ENCODE measurements at places on chromosomes 16 and 17.

- DNase-seq, result peak; percentile 74
Measured at GRCh38 chr16:8867216-8867931, 1.4 kb downstream of the CARHSP1 start.

GRCh38 chr17:39600997-39601597 is 6.6 kb downstream of the NEUROD2 start:
- no peak for DNase-seq

GRCh38 chr16:54928016-54928356 is 2.7 kb upstream of the IRX5 start:
- no peak for DNase-seq

DNA sequence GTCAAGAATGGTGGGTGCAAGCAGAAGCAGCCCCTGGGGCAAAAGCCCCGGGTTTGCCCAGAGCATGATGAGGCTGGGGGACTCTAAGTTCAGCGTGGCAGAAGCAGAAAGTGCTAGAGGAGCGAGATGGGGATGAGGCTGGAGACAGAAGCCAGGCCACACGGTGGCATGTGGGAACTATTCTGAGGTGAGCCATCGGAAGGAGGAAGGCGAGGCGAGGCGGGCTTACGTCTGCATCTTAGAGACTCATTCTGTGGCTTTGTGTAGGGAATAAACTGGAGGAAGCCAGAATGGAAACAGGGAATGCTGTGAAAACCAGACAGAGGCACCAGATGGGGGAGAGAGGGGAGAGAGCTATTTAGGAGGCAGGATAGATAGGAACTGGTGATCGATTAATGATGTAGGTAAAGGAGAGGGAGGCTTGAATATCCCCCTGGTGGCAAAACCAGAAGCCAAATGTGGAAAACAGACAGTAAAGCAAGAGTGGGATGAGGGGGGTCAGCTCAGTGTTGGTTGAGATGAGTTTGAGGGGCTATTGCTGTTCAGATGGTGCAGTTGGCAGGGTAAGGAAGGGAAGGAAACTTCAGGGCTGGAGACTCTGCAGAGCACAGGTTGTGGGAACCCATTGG is 3.1 kb upstream of the TNFSF13 start:
- no peak for DNase-seq

- no peak for DNase-seq
Measured at GRCh38 chr16:20598832-20599469, 22.8 kb upstream of the ACSM2B start.

GRCh38 chr17:35947156-35947585 is 3.7 kb upstream of the LYZL6 start:
- DNase-seq, result peak; percentile 46

- no peak for DNase-seq
Measured at GRCh38 chr17:17352836-17353624, 49.9 kb downstream of the NT5M start.

- no peak for DNase-seq
Measured at GRCh38 chr16:76213860-76214259, 63.3 kb upstream of the CNTNAP4 start.

GRCh38 chr17:9982159-9982558 is 77.1 kb upstream of the RCVRN start:
- DNase-seq, result no peak

DNA sequence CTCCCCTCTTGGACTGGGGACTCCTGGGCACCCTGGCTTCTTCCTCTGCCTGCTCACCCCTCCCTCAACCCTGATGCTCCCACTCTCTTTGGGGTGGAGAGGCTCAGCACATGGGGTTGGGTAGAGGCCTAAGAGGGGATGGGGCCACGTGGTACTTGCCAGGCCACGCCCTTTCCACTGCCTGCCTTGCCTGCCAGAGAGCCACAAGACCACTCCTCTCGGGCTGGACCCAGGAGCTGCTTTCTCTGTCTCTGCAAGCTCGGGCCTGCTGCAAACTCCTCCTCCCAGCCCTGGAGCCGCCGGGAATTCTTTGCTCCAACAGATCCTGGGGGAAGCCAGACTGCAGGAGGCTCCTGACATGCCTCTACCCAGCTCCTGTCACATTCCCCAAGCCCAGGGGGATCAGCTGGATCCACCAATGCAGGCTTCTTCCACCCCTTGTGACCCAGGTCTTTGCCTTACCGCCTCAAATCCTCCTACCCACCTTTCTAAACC is 11.8 kb downstream of the DLX4 start:
- DNase-seq, result no peak

DNA sequence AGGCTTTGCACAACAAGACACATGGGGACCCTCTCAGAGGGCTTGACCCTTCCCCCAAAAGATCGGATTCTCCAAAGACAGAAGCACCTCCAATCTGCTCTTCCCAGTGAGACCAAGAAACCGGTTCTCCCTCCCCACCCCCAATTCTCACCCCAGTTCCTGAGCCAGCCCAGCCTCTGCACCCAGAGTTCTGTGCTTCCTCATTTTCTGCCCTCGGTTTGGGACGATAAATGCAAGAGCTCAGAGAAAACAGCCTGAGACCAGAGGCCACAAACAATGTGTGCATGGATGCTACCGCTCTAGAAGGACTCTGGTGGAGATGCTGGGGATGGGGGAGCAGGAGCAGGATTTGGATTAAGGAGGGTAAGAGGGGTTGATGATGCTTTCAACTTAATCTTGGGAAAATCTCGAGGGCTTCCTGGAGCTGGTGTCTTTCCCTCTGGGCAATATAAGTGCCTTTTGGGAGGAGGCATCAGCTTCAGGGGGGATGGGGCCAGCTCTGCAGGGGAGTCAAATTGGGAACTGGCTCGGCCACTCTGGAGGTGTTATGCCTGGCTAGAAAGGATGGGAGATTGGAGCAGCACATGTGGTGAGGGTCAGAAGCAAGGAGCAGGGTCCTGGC is 6.0 kb downstream of the KRT15 start:
- DNase-seq, result no peak

DNA sequence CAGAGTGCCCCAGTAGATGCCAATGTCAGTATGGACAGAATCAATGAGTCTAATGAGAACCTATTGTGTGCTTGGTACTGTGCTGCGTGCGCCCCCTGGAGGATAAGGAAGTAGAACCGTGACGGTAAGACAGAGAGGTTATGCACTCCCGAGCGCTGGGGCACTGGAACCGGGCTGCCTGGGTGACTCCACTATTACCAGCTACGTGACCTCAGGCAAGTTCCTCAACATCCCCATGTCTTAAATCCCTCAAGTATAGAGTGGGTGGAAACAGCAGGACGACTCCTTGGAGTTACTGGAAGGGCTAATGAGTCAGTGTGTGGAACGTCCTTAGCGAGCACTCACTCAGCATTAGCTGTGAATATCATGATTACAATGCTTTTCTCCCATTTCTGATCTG is 16.2 kb downstream of the CHST4 start:
- peak; percentile 60 for DNase-seq

GRCh38 chr17:40059729-40060475 is 2.9 kb upstream of the THRA start:
- no peak for DNase-seq

GRCh38 chr16:3212567-3212966 is 22.4 kb downstream of the ZNF200 start:
- no peak for DNase-seq

DNA sequence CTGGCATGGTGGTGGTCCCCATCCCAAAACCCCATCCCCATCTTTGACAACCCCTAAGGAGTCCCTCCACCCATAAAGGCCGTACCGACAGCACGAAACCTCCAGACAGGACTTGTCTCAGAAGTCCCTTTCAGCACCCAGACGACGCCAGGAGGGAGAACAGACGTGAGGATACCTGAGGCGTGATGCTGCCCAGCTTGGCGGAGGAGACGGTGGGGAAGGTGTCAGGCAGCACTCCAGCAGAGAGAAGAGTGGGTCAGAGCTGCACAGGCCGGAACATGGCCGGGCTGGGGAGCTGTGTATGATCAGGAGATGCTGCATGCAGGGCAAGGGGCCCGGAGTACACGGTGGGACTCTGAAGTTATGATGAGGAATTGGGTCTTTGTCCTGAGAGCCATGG is 244.2 kb downstream of the GSG1L start:
- DNase-seq, result no peak

- DNase-seq, result no peak
Measured at GRCh38 chr17:791829-792228, 9.7 kb downstream of the MRM3 start.

GRCh38 chr17:46120078-46120477 is 73.2 kb downstream of the KANSL1 start:
- no peak for DNase-seq

DNA sequence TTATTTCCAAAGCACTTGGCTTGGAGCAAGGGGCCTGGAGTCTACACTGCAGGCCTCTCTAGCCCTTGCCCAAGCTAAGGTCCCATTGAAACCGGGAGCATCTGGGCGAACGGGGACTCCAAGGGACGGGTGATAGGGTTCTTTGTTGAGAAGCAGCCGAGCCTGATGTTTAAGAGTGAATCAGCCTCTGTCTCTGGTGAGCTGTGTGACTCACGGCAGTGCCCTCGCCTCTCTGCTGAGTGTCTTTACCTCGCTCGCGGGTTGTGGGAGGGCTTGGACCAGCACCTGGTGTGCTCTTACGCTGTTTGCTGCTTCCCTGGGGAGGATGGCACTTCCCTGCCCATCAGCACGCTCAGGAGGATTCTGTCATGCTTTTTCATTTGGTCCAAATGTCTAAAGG is 1.3 kb downstream of the HGS start:
- DNase-seq, result no peak

GRCh38 chr16:66647866-66648265 is 43.4 kb downstream of the CMTM3 start:
- no peak for DNase-seq

DNA sequence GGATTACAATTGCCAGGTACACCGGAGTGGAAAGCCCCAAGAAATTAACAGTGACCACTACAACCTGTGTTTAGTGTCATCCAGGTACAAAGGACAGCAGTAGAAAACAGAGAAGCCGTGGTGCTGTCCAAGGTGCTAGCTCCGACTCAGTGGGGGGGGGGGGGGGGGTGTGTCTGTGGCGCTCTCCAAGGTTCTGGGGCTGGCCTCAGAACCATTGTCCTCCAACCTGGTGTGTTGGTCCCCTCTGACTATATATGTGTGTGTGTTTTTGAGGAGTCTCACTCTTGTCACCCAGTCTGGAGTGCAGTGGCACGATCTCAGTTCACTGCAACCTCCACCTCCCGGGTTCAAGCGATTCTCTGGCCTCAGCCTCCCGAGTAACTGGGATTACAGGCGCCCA is 5.8 kb upstream of the ZNF23 start:
- peak; percentile 73 for DNase-seq
